ENCODE measurements at places on chromosomes 7 and 10.

- no peak for DNase-seq
Observed at GRCh38 chr10:6562221-6562620, 17.9 kb downstream of the PRKCQ start.

GRCh38 chr10:102358712-102359382 is 36.7 kb upstream of the NFKB2 start:
- DNase-seq = no peak

DNA sequence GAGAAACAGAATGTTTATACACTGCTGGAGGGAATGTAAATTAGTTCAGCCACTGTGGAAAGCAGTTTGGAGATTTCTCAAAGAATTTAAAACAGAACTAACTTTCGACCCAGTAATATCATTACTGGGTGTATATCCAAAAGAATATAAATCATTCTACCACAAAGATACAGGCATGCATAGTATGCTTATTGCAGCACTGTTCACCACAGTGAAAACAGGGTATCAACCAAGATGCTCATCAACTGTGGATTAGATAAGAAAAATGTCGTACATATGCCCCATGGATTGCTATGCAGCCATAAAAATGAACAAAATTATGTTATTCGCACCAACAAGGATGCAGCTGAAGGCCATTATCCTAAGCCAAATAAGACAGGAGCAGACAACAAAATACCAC is 343.1 kb upstream of the KCND2 start:
- no peak for DNase-seq

DNA sequence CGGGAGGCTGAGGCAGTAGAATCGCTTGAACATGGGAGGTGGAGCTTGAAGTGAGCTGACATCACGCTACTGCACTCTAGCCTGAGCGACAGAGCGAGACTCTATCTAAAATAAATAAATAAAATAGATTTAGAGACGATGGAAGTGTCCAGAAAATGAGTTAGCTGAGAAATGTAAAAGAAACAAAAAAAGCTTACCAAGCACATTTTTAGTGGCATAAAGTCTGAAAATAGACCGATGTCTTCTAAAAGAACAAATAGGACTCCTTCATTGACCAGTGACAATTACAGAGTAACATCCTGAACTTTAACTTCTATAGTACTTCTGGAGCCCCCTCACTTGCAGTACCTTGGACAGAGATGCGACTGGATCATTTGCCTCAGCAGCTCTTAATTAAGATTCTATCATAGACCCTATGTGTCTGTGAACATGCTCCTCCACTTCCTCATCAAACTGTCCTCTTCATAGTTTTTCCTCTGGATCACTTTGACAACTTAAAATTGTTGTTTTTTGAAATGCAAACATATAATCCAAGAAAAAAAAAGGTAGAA is 25.2 kb upstream of the SRPK2 start:
- DNase-seq = no peak

- DNase-seq = no peak
Observed at GRCh38 chr10:86594535-86594934, 59.8 kb upstream of the OPN4 start.

DNA sequence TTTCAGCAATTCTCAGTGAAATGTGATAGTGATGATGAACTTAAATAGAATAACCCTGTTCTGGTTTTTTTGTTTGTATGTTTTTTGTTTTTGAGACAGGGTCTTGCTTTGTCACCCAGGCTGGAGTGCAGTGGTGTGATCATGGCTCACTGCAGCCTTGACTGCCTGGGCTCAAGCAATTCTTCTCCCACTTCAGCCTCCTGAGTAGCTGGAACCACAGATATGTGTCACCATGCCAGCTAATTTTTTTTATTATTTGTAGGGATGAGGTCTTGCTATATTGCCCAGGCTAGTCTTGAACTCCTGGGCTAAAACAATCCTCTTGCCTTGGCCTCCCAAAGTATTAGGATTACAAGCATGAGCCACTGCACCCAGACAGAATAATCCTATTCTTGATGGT is 14.3 kb upstream of the COL17A1 start:
- no peak for DNase-seq

DNA sequence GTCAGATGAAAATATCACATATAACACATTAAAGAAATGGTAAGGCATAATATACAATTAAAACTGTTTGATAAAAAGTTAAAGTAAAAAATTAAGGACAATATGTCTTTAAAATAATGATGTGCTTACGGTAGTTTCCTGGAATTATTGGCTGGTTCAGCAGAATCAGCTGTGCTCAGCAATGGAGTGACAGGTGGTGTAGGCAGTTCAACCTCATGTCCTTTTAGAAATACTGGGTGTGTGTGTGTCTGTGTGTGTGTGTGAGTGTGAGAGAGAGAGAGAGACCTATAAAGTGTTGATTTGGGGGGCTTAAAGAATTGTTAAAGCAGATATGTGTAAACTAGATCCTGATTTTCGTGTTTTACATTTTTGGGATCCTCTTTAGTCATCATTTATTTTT is 141.2 kb downstream of the ADAM22 start:
- no peak for DNase-seq

GRCh38 chr7:27947586-27948278 is 207.8 kb downstream of the TAX1BP1 start:
- no peak for DNase-seq

- DNase-seq = no peak
Observed at GRCh38 chr10:70898687-70899086, 10.3 kb upstream of the PCBD1 start.

GRCh38 chr10:35372329-35372728 is 36.0 kb downstream of the CCNY start:
- no peak for DNase-seq

DNA sequence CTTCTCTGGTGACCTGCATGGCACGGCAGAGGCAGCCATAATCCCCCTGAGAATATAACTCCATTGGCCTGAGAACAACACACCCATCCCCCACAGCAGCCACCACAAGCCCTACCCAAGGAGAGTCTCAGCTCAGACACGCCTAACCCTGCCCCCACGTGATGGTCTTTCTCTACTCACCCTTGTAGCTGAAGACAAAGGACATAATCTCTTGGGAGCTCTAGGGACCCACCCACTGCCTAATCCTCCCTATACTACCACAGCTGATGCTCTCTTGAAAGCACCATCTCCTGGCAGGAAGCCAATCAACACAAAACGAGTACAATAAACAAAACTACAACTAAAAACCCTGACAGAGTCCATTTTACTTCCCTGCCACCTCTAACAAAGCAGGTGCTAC is 30.7 kb upstream of the HPSE2 start:
- no peak for DNase-seq

DNA sequence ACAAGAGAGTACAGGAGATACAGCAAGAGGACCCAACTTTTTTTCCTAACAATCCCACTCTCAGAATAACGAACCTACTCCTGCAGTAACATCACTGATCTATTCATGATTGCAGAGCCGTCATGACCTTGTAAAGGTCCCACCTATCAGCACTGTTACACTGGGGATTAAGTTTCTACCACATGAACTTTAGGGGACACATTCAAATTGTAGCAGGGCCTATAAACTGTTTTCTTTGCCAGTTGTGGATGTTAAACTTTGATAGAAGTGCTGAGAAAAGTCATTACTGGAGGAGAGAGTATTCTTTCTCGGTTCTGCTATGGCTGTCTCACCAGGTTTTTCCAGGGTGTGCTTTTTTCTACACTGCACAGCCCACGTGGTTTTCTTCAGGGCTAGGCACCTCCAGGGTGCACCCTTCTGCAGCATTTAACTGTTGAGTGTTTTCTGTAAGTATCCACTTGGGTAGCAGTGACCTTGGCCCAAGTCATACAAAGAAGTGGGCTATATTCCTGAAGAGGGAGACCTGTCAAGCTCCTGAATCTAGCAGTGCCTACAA is 131.6 kb upstream of the AHR start:
- DNase-seq = no peak

GRCh38 chr7:44473295-44473694 is 17.2 kb downstream of the NUDCD3 start:
- no peak for DNase-seq

DNA sequence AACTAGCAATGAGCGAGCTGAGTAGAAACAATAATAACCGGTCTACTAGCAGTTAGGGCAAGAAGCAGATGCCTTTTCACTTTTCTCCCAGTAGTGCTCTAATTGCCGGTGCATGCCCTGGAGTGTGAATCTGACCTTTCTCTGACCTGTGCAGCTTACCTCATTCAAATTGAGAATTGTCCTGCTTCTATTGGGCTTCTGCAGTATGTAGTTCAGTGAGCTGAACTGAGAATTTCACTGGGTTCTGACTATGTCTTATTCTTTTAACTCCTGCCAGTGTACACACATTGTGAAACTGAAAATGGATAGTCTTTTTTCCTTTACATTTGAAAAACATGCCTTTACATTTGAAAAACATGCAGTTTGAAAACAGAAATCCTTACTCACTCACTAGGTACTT is 157.9 kb upstream of the GRM3 start:
- no peak for DNase-seq

DNA sequence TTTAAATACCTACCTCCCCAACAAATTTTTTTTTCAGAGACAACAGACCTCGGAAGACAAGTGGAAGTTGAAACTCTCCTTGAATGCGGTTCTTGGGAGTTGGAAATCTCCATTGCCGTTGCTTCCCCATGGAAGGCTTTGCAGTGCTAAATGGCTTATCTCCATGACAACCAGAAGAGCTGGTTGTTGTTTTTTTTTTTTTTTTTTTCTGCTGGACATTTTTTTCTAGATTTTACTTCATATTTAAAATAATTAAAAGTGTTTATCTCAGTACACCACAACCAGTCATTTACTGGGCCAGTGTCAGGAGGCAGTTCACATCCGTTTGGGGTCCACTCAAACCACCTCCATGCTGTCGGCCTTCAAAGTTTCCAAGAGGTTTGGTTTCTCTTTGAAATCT is 348.5 kb upstream of the PRKCQ start:
- no peak for DNase-seq

DNA sequence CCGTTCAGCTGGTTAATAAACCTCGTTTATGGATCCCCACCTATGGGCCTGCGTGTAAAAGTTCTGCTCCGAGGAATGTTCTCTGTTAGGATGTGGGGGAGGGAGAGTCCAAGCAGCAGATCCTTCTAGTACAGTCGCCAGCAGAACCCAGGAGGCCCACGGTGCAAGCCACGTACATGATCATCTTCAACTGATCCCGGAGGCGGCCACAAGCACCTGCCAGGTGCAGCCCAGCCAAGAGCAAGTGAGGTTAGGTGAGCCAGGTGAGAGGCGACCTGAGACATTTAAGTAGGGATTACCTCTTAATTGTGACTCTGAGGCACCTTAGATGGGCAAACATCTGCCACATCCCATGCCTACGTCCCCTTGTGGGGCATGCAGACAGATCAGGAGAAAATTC is 18.0 kb upstream of the FGFR2 start:
- DNase-seq = no peak

- peak; percentile 70 for DNase-seq
Observed at GRCh38 chr7:27095897-27096767, at the start of gene HOXA1. Gene HOXA1 (minus strand): TSS chr7:27096000. CDS start chr7:27095912, 88 bp downstream.

DNA sequence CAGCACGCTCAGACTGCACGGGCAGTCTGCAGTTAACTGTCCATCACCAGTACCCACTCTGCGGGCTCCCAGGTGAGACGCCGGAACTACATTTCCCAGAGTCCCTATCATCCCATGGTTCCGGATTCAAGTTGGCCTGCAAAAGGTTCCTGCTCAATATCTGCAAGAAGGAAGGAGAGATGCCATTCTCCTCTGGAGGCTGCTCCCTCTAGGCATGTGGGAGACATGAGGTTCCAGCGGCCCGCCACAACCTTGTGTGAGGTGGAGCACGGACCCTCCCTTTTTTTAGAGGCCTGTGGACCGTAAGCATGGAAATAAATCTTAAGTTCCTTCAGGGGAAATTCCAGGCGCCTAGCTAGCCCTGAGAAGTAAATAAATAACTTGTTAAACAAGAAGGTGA is 29.7 kb downstream of the NUP42 start:
- no peak for DNase-seq

- no peak for DNase-seq
Observed at GRCh38 chr7:101935521-101936141, 118.2 kb downstream of the CUX1 start.

- DNase-seq = no peak
Observed at GRCh38 chr10:31582365-31583052, 263.5 kb downstream of the ZEB1 start.

- DNase-seq = no peak
Observed at GRCh38 chr7:15863951-15864625, 177.6 kb upstream of the MEOX2 start.

GRCh38 chr7:44491229-44491628 is 771 bp upstream of the NUDCD3 start:
- no peak for DNase-seq

DNA sequence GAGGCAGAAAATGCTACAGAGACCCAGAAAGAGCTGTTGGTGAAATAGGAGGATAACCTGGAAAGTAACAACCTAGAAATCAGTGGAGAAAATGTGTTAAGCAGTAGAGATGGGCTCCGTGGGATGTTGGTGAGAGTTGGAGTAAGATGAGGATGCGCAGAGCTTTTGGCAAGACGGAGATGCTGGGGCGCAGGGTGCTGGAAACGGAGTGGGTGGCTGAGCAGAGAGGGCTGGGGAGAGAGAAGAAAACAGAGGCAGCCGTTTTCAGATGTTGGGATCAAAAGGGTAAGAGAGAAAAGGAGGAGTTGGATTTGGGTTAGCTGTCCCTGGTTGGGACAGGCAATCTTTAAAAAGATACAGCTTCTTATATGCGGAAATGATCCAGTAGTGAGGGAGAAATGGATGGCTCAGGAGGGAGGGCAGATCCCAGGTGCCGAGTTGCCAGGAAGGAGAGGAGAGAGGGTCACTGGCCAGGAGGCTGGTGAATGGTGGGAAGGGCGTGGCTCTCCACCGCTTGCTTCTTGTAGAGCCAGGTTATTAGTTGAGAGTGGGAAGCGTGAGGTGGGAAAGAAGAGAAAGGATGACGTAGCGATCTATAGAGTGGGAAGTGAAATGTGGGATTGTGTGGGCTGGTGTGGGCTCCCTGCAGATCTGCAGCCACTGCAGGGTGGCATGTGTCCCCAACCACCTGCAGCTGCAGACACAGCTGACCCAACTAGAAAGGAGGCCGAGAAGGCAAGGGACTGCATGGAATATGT is 182.2 kb upstream of the SVIL start:
- no peak for DNase-seq

DNA sequence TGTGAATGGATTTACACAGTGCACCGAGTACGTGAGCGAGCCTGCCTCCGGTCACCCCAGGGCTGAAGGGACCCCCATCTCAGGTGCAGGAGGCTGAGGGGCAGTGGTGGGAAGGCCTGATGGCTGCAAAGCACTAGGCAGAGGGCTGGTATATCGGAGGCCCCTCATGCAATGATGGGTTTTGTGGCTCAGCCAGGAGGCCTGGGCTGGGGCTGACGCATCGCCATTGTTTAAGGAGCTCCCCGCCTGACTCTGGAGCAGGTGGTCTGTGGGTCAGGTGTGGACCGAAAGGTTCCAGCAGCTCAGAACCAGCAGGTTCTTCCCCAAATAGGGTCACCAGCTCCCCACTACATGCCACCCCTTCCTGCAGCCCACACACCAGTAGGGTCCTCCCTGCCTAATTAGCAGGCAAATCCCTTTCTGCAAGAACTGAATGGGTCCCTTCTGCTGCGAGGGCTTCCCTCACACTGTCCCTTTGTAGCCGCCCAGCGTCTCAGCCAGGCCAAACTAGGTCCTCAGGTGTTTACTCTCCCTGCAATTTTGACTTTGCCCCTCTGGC is 33.0 kb downstream of the OAT start:
- DNase-seq = no peak

Data from activated CD4-positive, alpha-beta T cell treated with anti-CD3 and anti-CD28 coated beads, Interleukin-2, amount 50 U/mL, for 1 hour (primary cell).